ENCODE measurements at places on chromosomes 5 and 9. TPM values are rescaled to one million over a fixed set of nuclear protein-coding genes. Genes with fewer than 3 reads are reported as not detected.

DNA sequence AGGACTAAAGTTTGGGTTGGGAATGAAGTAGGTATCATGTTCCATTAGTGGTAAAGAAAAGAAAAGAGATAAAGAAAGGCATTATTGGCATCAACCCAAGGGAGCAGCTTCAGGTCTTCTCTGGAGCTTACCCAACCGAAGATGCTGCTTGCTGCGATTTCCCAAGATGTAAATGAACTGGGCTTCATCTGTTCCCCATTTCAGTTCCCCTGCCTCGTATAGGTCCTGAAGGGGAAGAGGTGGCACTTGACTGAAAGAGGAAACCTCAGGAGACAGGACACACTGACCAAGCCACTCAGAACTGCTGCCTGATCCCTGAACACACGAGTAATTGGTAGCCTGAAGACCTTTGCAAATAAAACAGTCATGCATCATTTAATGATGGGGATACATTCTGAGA lies 24.6 kb downstream of the ANXA6 start:
- no peak for DNase-seq
- no peaks in the 10 kb centered on the region for H3K27me3 ChIP-seq
- H3K4me3 ChIP-seq, result no peak overlapping the region
- H3K36me3 ChIP-seq, result no peaks in the 10 kb centered on the region
- H3K27ac ChIP-seq, result no peak overlapping the region

AOPEP gene
- total RNA-seq, result 74.3 TPM

DNA sequence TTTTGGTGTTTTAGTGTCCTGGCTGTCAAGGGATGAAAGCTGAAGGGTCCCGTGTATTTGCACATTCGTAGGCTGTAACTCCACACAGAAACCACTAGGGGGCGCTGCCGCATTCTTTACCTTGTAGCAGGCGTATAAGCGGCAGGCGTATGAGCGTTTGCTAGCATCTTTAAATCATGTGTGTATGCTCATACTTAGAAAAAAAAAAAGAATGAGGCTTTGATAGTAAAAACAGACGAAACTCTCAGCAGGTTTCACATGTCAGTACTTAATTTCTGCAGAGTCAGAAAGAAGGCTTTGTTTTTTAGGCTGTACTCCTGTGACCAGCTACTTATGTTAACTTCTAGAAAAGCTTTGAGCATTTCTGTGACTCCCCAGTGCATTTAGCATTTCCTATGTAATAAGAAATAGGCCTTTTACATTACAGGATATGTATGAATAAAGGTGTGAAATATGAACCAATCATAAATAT lies 218.8 kb upstream of the ADAMTSL1 start:
- H3K36me3 ChIP-seq, result no peaks in the 10 kb centered on the region
- no peaks in the 10 kb centered on the region for H3K4me1 ChIP-seq
- H3K27ac ChIP-seq, result no peak overlapping the region
- peaks cover 4% of the 10 kb centered on the region for H3K27me3 ChIP-seq

DNA sequence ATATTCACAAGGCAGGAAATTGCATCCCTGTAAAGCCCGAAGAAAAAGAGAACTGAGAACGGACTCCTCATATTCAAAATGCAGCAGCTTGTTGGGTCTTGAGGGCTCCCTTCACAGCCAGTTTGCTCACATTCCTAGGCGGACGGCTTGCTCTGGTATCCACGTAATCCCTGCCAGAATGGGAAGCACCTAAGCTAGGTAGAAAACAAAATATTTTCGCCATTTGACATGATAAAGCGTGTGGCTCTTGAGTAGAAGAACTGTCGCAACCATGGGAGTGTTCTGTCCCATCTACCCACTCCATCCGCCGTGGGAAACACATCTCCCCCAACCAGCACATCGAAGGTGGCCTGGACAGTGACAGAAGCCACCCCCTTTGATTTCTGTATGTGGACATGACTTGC lies 183.1 kb downstream of the GAS1 start:
- H3K27ac ChIP-seq, result no peak overlapping the region
- H3K4me1 ChIP-seq, result peaks cover 13% of the 10 kb centered on the region
- no peak for DNase-seq
- H3K36me3 ChIP-seq, result no peaks in the 10 kb centered on the region

IFNA2 gene
- total RNA-seq, result not detected

DNA sequence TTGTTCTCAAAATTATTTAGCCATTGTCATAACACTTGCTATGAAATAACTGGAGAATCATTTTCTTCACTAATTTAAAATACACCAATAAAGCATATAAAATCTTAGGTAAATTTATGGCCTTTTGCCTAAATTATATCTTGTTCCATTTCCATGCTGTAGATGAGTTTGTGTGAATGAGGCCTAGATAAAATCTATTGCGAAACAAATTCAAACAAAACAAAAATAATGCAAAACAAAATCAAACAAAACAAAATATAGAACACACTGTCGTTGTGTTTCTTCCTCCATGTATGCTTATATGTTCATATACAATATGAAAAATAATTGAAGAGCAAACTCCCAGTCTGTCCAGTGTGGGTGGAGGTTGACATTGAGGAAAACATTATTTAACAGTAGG lies 1020.7 kb downstream of the PTPRD start:
- no peak for DNase-seq
- no peaks in the 10 kb centered on the region for H3K36me3 ChIP-seq
- H3K27ac ChIP-seq, result no peak overlapping the region
- no peaks in the 10 kb centered on the region for H3K4me1 ChIP-seq
- no peak overlapping the region for H3K4me3 ChIP-seq

TEK gene
- total RNA-seq, result 39.0 TPM

- no peaks in the 10 kb centered on the region for H3K27me3 ChIP-seq
- H3K4me3 ChIP-seq, result no peak overlapping the region
- H3K27ac ChIP-seq, result no peak overlapping the region
- H3K36me3 ChIP-seq, result no peaks in the 10 kb centered on the region
- no peaks in the 10 kb centered on the region for H3K4me1 ChIP-seq
- no peak for DNase-seq
Measured at GRCh38 chr5:75940418-75940817, 142.8 kb upstream of the SV2C start.

GRCh38 chr5:150568663-150569062 lies 60.7 kb downstream of the NDST1 start:
- H3K27me3 ChIP-seq, result no peaks in the 10 kb centered on the region
- H3K36me3 ChIP-seq, result no peaks in the 10 kb centered on the region
- DNase-seq, result no peak

THBS4 gene
- total RNA-seq, result 11.5 TPM

PCA3 gene
- not detected for total RNA-seq

TEX48 gene
- not detected for total RNA-seq

- H3K4me1 ChIP-seq, result no peaks in the 10 kb centered on the region
- H3K27me3 ChIP-seq, result no peaks in the 10 kb centered on the region
- H3K36me3 ChIP-seq, result no peaks in the 10 kb centered on the region
- no peak overlapping the region for H3K4me3 ChIP-seq
Measured at GRCh38 chr5:142439207-142439860, 114.5 kb upstream of the SPRY4 start.

DNA sequence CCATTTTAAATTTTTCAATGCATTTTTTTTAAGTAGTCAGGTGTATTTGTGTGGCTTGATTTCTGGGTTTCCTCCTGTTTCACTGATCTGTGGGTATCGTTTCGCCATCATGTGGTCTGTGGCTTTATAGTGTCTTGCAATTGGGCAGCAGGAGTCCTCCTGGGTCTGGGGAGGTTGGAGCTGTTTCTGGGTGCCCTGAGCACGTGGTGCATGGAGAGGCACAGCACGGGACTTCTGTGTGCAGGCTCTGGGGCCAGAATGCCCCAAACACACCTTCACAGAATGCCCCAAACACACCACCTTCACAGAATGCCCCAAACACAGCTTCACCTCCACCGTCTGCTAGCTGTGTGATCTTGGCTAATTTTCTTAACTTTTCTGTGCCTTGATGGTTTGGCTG lies 82.6 kb upstream of the COL5A1 start:
- no peaks in the 10 kb centered on the region for H3K36me3 ChIP-seq
- H3K27me3 ChIP-seq, result peaks cover 26% of the 10 kb centered on the region
- H3K4me1 ChIP-seq, result no peaks in the 10 kb centered on the region

DNA sequence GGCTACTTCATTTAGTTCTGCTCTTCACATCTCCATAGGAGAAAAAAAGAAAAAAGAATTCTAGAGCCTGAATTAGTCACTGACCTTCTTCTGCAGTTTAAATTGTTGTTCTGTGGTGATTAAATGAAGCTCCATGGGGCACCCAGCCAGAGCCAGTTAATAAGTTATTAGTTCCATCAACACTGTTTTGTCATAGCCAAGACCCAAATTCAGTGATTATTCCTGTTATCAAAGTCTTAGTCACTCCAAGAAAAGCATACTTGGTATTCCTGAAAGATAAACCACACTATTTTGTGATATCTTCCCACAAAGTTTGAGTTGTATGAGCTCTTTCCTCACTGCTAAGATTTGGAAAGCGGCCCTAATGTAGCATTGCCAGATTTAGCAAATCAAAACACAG lies 134.8 kb upstream of the RGMB start:
- DNase-seq, result no peak
- H3K4me3 ChIP-seq, result no peak overlapping the region
- H3K36me3 ChIP-seq, result no peaks in the 10 kb centered on the region
- no peaks in the 10 kb centered on the region for H3K4me1 ChIP-seq
- no peak overlapping the region for H3K27ac ChIP-seq

HSPB3 gene
- total RNA-seq, result 0.32 TPM

NKD2 gene
- 31.6 TPM for total RNA-seq

SERINC5 gene
- total RNA-seq, result 57.0 TPM

GRCh38 chr9:84435902-84436301 lies 95.3 kb upstream of the SLC28A3 start:
- no peak for DNase-seq
- no peaks in the 10 kb centered on the region for H3K36me3 ChIP-seq
- no peak overlapping the region for H3K27ac ChIP-seq
- H3K4me3 ChIP-seq, result no peak overlapping the region
- no peaks in the 10 kb centered on the region for H3K27me3 ChIP-seq

DNA sequence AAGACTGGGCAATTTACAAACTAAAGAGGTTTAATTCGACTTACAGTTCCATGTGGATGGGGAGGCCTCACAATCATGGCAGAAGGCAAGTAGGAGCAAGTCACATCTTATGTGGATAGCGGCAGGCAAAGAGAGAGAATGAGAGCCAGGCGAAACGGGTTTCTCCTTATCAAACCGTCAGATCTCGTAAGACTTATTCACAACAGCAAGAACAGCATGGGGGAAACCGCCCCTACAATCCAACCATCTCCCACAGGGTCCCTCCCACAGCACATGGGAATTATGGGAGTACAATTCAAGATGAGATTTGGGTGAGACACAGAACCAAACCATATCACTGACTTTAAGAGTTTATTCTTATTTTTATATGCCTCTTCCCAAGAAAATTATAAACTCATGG lies 60.3 kb downstream of the RFK start:
- H3K27me3 ChIP-seq, result no peaks in the 10 kb centered on the region
- H3K36me3 ChIP-seq, result no peaks in the 10 kb centered on the region
- no peak overlapping the region for H3K4me3 ChIP-seq
- DNase-seq, result no peak
- H3K4me1 ChIP-seq, result no peaks in the 10 kb centered on the region

STPG3 gene
- total RNA-seq, result not detected

GRCh38 chr5:164000241-164000640 lies 494.8 kb downstream of the MAT2B start:
- H3K4me3 ChIP-seq, result no peak overlapping the region
- no peaks in the 10 kb centered on the region for H3K36me3 ChIP-seq
- DNase-seq, result no peak
- no peaks in the 10 kb centered on the region for H3K4me1 ChIP-seq
- H3K27me3 ChIP-seq, result no peaks in the 10 kb centered on the region

- H3K4me1 ChIP-seq, result no peaks in the 10 kb centered on the region
- no peak overlapping the region for H3K27ac ChIP-seq
- no peaks in the 10 kb centered on the region for H3K36me3 ChIP-seq
- H3K4me3 ChIP-seq, result no peak overlapping the region
- DNase-seq, result no peak
Measured at GRCh38 chr9:103304797-103305196, 309.7 kb downstream of the CYLC2 start.

DNA sequence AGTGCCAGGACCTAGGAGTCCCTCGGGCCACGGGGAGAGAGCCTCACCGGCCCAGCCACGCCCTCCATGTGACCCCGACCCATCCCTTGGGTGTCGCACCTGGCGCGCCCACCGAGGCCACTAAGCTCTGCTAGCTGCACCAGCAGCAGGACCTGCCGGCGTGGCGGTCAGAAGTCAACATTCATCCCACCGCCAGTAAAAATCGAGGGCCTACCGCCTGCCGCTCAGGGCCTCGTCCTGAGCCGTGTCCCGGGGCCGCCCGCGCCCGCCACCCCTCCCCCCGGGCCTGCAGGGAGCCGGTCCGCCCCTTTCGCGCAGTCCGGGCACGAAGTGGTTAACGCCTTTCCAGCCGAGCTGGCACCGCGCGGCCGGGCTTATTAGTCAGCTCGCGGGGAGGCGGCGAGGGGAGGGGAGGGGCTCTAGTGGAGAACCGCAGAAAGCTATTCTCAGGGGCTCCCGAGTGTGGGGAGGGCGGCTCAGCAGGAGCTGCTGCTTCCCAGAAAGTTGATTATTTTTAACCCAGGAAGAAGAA lies 124.4 kb downstream of the C9orf50 start:
- no peaks in the 10 kb centered on the region for H3K27me3 ChIP-seq
- peak overlapping the region; percentile 59 for H3K4me3 ChIP-seq
- DNase-seq, result peak; percentile 96
- H3K4me1 ChIP-seq, result peaks cover 68% of the 10 kb centered on the region

AQP3 gene
- total RNA-seq, result 231 TPM

DNA sequence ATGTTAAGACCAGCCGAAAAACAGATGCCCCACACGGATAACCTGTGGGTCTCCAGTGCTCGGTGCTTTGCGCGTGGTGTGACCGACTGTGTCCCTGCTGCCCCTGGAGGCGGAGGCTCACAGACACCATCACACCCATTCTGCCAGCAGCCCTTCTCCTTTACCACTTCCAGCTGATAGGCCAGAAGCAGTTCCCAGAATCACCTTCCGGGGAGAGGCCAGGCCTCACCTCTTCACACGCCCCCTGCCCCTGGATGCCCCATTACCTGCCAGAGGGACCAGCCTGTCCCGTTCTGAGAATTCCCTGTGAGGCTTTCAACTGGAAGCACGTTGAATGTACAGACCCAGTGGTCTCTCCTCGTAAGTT lies 21.6 kb upstream of the LRRC14B start:
- H3K27me3 ChIP-seq, result no peaks in the 10 kb centered on the region
- H3K36me3 ChIP-seq, result no peaks in the 10 kb centered on the region
- H3K4me1 ChIP-seq, result peaks cover 3% of the 10 kb centered on the region
- no peak overlapping the region for H3K4me3 ChIP-seq
- no peak overlapping the region for H3K27ac ChIP-seq

GRCh38 chr5:154761046-154761736 lies 6.0 kb downstream of the LARP1 start:
- DNase-seq, result no peak
- no peak overlapping the region for H3K4me3 ChIP-seq
- H3K27me3 ChIP-seq, result no peaks in the 10 kb centered on the region
- peaks cover 20% of the 10 kb centered on the region for H3K4me1 ChIP-seq
- H3K27ac ChIP-seq, result no peak overlapping the region
- H3K36me3 ChIP-seq, result no peaks in the 10 kb centered on the region

- no peaks in the 10 kb centered on the region for H3K27me3 ChIP-seq
- H3K36me3 ChIP-seq, result no peaks in the 10 kb centered on the region
- peaks cover 14% of the 10 kb centered on the region for H3K4me1 ChIP-seq
Measured at GRCh38 chr9:112011051-112011620, 114.5 kb downstream of the UGCG start.

All from left lung (tissue), 14 donors.